Right lobe of liver (tissue), 6 donors: ENCODE measurements at places on chromosomes 5 and 9. TPM values are rescaled to one million over a fixed set of nuclear protein-coding genes. Genes with fewer than 3 reads are reported as not detected.

The MCTP1 gene
- total RNA-seq = 1.2 TPM

The TAF11L7 gene
- total RNA-seq = not detected

The INSL4 gene
- total RNA-seq = not detected

The HSD17B4 gene
- total RNA-seq = 549 TPM

The CNTNAP3B gene
- 8.7 TPM for total RNA-seq

The FIBCD1 gene
- total RNA-seq = not detected

The ANKRD34B gene
- total RNA-seq = not detected
